ENCODE measurements at places on chromosomes 1 and 21. TPM values are rescaled to one million over a fixed set of nuclear protein-coding genes. Genes with fewer than 3 reads are reported as not detected.
A peak's percentile ranks its signal among the peaks of the same experiment; 100 is the strongest.

DNA sequence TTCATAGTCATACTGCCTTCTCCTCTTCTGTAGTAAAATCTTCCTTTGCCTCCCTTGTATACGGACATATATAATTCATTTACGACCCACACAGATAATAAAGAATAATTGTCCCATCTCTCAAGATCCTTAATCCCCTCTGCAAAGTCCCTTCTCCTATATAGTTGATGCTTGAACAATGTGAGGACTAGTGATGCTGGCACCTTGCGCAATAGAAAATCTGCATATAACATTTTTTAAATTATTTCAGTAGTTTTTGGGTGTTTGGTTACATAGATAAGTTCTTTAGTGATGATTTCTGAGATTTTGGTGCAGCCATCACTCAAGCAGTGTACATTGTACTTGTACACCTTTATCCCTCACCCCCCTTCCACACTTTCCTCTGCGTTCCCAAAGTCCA lies 21.0 kb downstream of the DIRAS3 start:
- DNase-seq, result no peak
- H3K4me3 ChIP-seq, result no peak overlapping the region
- no peaks in the 10 kb centered on the region for H3K27me3 ChIP-seq
- H3K4me1 ChIP-seq, result no peaks in the 10 kb centered on the region

DNA sequence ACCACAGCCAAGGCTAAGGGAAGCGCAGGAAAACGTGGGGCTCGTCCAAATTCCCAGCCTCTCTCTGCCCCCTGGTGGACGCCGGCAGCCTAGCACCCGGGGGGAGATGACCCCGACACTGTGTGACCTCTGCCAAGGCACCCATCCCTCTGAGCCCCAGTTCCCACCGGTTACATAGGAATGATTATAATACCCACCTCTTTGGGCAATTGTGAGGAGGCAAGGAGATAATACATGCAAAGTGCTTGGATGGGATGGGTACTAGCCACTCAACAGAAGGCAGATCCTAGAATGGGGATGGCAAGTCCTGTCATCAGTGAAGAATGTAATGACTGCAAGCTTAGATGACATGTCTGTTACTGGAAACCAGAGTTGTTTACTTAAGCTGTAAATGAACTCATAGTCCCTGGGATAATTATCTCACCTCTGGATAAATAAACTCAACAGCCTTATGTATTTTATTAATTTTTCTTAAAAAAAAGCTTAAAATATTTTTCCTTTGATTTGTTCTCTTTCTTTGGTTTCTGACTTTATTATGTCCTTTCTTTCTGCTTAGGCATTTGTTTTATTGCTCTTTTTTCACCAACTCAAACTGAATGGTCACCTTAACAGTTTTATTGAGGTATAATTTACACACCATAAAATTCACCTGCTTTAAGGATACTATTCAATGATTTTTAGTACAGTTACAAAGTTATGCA lies 11.3 kb upstream of the BMP8B start:
- peak; percentile 92 for DNase-seq
- no peak overlapping the region for H3K27ac ChIP-seq
- no peaks in the 10 kb centered on the region for H3K4me1 ChIP-seq
- H3K36me3 ChIP-seq, result no peaks in the 10 kb centered on the region
- no peaks in the 10 kb centered on the region for H3K27me3 ChIP-seq

- H3K27ac ChIP-seq, result no peak overlapping the region
- H3K4me1 ChIP-seq, result no peaks in the 10 kb centered on the region
- DNase-seq, result no peak
These were observed 151.4 kb upstream of the KIAA0040 start for GRCh38 chr1:175343945-175344344.

KCNE2 gene
- total RNA-seq, result not detected

- no peak overlapping the region for H3K4me3 ChIP-seq
- no peaks in the 10 kb centered on the region for H3K27me3 ChIP-seq
- H3K36me3 ChIP-seq, result no peaks in the 10 kb centered on the region
These were observed 23.4 kb upstream of the MEF2D start for GRCh38 chr1:156523801-156524480.

VASH2 gene
- total RNA-seq, result 0.89 TPM

GRCh38 chr1:203475012-203475981 lies at the start of gene PRELP:
TSS of gene PRELP (plus strand) at chr1:203475806. CDS start at chr1:203483185, 7,379 bp downstream.
- H3K36me3 ChIP-seq, result no peaks in the 10 kb centered on the region
- H3K27ac ChIP-seq, result peak within 1 kb of the TSS; percentile 78
- peaks cover under 1% of the 10 kb centered on the region for H3K4me1 ChIP-seq
- H3K4me3 ChIP-seq, result no peak within 1 kb of the TSS
- H3K27me3 ChIP-seq, result no peaks in the 10 kb centered on the region

GRCh38 chr1:181452746-181453145 lies 30.6 kb upstream of the CACNA1E start:
- no peaks in the 10 kb centered on the region for H3K36me3 ChIP-seq
- no peaks in the 10 kb centered on the region for H3K27me3 ChIP-seq
- no peak for DNase-seq
- no peak overlapping the region for H3K4me3 ChIP-seq
- H3K27ac ChIP-seq, result no peak overlapping the region

- DNase-seq, result no peak
- H3K36me3 ChIP-seq, result no peaks in the 10 kb centered on the region
- H3K27me3 ChIP-seq, result no peaks in the 10 kb centered on the region
These were observed 55.3 kb upstream of the NBPF3 start for GRCh38 chr1:21384620-21385019.

ZNF648 gene
- total RNA-seq, result not detected

DNA sequence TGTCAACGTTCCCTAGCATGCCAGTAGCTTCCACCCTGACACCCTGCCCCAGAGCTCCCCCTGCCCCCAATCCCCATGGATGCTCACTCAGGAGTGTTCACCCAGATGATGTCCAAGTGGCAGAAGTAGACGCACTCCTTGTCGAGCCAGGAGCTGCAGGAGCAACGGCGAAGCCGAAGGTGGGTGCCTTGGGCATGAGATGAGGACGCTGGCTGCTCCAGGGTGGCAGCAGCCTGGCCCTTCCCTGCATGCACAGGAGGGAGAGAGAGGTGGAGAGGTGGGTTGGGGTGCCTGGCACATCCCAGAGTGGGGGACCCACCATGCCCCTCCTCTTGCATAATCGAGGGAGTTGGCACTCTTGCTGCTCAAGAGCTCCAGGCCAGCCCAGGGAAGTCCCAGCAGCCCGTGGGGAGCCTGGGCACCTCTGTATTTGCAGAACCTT lies 502 bp downstream of the EDN2 start:
- H3K4me3 ChIP-seq, result no peak overlapping the region
- no peaks in the 10 kb centered on the region for H3K27me3 ChIP-seq
- H3K27ac ChIP-seq, result no peak overlapping the region

DNA sequence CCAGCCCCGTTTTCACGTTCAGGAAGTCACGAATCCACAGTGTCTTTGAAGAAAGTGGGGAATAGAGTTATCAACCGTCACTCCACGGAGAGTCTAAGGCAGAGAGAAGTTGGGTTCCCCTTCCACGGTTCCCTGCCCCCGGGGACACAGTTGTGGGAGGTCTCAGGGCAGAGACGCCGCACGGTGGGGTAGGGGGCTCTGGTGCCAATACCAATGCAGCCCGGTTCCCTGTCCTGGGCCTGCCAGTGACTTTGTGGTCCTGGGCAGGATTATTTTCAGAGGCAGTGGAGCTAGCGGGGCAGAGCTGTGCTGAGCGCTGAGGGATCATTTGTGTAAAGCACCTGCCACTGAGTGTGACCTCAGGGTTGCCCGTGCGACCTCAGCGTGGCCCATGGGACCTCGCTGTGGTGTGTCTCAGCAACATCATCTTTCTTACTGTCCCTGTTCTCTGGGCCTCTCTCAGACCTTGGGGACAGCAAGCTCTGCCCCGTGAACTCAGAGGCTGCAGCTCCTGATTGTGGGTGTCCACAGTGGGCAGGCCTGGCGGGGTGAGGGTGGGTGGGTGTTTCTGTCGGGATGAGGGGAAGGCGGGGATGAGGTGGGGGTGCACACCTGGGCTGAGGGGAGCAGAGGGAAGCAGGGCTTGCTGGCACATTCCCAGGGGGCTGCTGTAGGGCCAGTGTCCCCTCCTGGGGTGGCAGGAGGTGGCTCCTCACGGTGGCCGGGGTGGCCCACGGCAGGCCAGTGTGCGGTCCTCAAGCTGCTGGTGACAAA lies 65.2 kb downstream of the AGPAT3 start:
- H3K4me1 ChIP-seq, result peaks cover 10% of the 10 kb centered on the region
- H3K27ac ChIP-seq, result no peak overlapping the region
- H3K4me3 ChIP-seq, result no peak overlapping the region
- DNase-seq, result no peak
- no peaks in the 10 kb centered on the region for H3K27me3 ChIP-seq

- peak overlapping the region; percentile 69 for H3K27ac ChIP-seq
- peaks cover 35% of the 10 kb centered on the region for H3K4me1 ChIP-seq
- no peak for DNase-seq
- no peaks in the 10 kb centered on the region for H3K27me3 ChIP-seq
- peaks cover 25% of the 10 kb centered on the region for H3K36me3 ChIP-seq
These were observed 106.2 kb downstream of the DHRS3 start for GRCh38 chr1:12511516-12512468.

DNA sequence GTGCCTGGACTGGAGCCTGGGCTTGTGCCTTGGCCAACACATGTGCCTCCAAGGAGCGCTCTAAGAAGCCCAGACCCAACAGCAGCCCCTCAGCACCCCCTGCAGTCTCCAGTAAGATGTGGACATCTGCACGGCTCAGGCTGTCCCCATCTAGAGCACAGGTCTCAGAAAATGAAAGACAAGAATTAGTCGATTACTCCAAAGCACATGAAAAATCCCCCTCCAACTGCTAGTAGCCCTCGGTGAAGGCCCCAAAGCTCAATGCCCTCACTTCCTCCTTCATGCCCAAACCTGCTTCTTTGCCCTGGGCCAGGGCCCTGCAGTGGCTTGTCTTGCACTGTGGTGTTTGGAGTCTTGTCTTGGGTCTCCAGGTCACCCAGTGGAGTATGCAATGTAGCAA lies 21.9 kb upstream of the ERO1B start:
- H3K4me1 ChIP-seq, result no peaks in the 10 kb centered on the region
- no peaks in the 10 kb centered on the region for H3K36me3 ChIP-seq
- no peak for DNase-seq
- no peak overlapping the region for H3K4me3 ChIP-seq
- no peaks in the 10 kb centered on the region for H3K27me3 ChIP-seq
- no peak overlapping the region for H3K27ac ChIP-seq

GUCA2B gene
- total RNA-seq, result not detected

KRTAP15-1 gene
- not detected for total RNA-seq

DNA sequence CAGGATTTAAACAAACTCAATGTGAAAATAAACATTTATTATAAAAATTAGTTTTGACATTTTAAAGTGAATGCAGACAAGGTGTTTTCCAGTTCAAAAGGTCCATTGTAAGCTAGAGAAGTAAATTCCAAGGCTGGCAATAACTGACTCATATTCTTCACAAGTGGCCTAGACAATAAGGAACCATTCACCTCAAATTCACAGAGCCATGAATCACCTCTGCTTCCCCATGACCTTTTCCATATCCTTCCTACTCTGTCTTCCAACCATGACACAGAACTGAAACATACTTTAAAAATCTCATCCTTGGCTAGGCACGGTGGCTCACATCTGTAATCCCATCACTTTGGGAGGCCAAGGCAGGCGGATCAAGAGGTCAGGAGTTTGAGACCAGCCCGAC lies 24.8 kb downstream of the F11R start:
- no peak overlapping the region for H3K27ac ChIP-seq
- H3K4me3 ChIP-seq, result no peak overlapping the region
- H3K4me1 ChIP-seq, result peaks cover 16% of the 10 kb centered on the region
- H3K27me3 ChIP-seq, result no peaks in the 10 kb centered on the region
- peaks cover 28% of the 10 kb centered on the region for H3K36me3 ChIP-seq

HIVEP3 gene
- 9.7 TPM for total RNA-seq

LCE1F gene
- not detected for total RNA-seq

DNA sequence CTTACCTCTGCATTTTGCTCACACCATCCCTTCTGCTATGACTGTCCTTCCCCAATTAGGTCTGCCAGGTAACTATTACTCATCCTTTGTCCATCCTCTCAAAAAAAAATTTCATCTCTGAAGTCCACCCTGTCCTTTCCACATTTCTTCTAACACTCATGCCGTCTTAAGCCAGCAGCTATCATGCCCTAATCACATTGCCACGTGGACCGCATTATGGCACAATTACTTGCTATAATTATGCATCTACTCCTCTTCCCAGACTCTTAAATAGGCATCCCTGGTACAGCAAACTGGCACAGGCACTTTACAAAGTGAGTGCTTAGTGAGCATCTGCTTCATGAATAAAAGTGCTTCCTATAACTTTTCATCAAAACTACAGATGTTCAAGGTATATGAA lies 295.4 kb upstream of the ESRRG start:
- H3K27me3 ChIP-seq, result no peaks in the 10 kb centered on the region
- no peak overlapping the region for H3K27ac ChIP-seq
- no peaks in the 10 kb centered on the region for H3K36me3 ChIP-seq
- no peaks in the 10 kb centered on the region for H3K4me1 ChIP-seq
- DNase-seq, result no peak

DNA sequence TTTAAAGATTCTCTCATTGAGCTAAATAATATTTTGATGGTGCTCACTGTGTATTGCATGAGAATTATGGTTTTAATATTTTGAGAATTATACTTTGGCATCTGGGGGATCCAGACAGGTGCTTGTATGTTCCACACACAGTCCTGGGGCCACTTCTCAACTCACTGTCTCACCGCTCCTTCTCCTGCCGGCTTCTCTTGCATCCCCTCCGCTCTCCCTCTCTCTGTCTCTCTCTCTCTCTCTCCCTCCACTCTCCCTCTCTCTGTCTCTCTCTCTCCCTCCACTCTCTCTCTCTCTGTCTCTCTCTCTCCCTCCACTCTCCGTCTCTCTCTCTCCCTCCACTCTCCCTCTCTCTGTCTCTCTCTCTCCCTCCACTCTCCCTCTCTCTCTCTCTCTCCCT lies 32.2 kb upstream of the ZC3H12A start:
- no peaks in the 10 kb centered on the region for H3K4me1 ChIP-seq
- DNase-seq, result no peak
- no peaks in the 10 kb centered on the region for H3K36me3 ChIP-seq

Data from upper lobe of left lung (tissue), 6 donors.